ENCODE measurements at places on chromosomes 3 and 15.
A peak's percentile ranks its signal among the peaks of the same experiment; 100 is the strongest.

DNA sequence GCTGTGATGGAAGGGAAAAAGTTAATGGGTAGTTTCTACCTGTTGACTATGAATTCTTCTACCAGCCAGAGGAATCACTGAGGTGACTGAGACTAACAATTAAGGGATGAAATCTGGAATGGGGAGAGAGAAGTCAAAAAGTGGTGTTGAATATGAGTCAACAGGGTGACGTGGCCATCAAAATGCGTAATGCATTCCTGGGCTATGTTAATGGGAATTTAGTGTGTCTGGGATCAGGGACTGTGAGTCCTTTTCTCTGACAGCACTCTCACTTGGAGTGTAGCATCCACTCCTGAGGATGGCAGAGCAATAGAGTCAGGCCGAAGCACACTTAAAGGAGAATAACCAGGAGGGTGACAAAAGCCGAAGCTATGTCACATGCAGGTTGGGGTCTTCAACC lies 60.4 kb downstream of the MESD start:
- no peak for DNase-seq

GRCh38 chr3:32181796-32182195 lies 56.7 kb upstream of the CMTM8 start:
- no peak for DNase-seq

GRCh38 chr3:127455541-127456450 lies 134.7 kb downstream of the TPRA1 start:
- peak; percentile 39 for DNase-seq

DNA sequence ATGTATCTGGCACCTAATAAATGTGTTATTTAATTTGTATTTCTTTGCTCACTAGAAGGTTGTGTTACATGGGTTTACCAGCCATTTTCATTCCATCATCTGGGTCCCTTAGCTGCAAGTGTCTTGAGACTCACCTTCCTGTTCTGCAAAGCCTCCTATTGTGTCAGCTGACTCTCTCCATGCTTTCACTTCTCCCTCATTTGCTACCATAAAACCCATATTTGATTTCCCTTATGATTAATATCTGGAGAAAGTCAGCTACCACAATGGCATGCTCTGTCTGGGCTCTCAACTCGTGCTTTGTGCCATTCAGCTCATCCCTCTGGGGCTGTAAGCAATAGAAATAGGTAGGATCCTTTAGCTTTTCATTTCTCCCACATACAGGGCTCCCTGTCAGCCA lies 79.5 kb upstream of the EIF1B start:
- DNase-seq = no peak

DNA sequence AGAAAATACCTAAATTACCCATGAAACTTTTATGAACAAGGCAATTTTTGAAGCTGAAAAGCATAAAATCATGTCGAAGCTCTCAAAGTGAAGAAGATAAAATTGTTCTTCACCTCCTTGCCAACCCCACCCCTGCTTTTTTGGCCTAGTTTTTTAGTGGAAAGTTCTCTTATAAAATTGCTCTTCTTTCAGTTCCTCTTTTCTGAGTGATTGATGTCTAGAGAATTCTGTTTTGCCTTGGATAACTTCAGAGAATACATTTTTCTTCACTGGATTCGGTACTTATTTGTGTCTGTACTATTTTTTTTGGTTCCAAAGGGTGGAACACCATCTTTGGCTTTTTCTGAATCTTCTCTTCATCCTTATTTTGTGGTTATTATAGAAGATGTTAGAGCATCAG lies 25.0 kb upstream of the PYDC2 start:
- DNase-seq = no peak

- DNase-seq = no peak
Observed at GRCh38 chr15:62464705-62465104, 299.6 kb upstream of the C2CD4B start.

DNA sequence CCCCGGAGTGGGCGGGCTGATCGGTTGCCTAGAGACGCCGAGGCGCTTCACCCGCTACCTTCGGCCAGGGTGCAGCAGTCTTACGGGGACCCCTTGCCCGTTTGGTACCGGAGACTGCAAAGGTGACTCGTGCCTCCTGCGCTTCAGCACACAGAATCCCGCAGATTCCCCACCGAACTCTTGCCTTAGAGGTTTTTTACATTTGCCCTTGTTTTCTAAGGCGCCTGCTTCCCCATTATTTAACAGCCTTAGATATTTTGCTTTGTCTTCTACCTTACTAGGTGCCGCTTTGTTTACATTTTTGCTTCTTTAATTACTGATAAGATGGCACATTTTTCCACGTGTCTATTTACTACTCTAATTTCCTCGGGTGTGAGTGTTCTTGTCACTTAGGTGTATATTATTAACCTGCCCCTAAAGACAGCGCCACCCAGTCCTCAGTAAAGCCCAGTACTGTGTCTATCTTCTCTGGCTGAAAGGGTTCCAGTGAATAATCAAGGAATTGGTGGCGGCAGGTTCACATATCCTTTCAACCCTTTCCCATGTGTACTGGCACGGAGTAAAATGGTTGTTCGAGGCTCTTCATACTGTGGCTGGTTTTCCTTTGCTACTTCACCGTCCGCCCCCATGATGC lies 573 bp upstream of the CEP152 start:
- no peak for DNase-seq

DNA sequence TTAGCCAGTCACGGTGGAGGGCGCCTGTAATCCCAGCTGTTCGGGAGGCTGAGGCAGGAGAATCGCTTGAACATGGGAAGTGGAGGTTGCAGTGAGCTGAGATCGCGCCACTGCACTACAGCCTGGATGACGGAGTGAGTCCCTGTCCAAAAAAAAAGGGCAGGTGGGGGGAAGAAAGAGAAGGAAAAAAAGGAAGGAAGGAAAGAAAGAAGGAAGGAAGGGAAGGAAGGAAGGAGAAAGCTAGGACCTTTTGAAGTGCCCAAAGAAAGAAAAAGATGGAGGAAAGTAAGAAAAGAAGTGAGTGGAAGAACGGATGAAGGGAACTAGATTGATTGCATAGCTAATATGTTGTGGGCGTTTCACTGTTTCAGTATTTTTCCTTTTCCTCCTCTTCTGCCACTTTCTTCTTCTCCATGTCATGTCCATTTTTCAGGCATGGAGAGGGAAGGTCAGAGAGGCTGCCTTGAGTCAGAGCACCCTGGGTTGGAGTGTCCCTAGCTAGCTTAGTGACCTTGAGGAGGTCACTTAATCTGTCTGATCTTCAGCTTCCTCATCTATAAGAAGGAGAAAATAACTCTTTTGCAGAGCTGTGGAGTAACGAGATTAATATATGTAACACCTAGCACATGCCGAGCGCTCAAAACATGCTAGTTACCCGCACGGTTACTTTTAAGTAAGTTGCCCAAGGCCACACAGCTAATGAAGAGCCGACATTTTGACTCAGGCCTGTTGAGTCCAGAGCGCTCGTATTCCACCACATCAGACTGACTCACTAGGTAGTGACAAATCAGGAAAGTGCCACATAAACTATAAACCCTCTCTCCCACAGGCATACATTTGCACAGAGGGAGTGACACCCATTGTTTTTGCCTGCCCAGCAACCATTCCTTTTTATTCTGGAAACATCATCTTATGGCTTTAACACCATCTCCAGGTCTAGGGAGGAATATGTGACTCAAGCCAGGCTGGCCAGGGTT lies 42.2 kb downstream of the BHLHE40 start:
- DNase-seq = no peak

DNA sequence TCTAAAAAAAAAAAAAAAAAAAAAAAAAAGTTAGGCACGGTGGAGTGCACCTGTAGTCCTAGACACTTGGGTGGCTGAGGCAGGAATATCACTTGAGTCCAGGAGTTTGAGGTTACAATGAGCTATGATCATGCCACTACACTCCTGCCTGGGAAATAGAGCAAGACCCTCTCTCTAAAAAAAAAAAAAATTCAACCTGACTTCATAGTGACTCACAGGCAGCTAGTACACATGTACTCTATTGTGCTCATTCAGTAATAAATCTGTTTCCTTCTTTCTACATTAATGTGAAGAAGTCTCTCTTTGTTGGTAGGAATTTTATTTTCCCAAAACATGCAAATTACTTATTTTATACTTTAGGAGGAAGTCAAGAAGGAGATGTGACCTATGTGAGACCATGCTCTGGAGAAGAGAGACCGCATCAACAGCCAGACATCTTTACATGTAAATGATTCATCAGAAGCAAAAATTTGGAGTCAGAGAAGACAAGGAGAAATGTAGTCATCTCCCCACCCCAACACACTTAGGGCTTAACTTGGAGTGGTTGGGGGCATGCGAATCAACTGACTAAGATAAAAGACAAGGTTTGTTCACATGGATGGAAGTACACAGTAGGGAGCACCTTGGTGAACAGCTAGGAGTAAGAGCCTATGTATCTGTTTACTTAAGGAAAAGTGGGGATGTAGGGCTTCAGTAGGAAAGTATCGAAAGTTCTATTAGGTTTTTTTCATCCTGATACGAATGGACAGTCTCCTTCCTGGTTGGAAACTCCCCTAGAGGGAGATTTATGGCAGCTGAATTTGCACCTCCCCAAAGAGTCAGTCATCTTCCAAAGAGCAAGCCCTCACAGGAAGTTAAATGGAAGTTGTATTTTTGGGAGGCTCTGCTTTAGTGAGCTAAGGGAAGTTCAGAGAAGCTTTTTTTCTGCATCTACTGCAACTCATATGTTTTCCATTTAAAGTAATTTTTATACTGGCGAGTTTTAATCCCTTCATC lies 23.0 kb upstream of the NMD3 start:
- DNase-seq = no peak

DNA sequence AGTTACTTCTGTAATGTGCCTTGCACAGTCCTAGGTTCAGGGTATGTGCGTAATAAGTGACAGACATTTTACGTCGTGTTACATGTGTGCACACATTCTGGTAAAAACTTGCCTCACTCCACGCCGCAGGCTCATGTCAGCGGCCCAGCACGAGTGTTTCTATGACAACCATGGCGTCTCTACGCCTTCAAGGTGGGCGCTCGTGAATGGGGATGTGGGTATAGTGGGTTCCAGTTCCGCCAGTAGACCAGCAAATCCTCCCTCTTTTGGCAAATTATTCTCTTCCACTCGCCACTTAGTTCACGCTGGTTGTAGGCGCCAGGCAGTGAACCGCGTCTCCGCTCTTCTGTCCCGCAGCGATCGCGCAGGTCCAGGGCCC lies 40.3 kb downstream of the CHST14 start:
- DNase-seq = no peak

- no peak for DNase-seq
Observed at GRCh38 chr15:58873267-58873666, 60.2 kb downstream of the SLTM start.

GRCh38 chr3:151976211-151977050 lies 103.0 kb downstream of the SUCNR1 start:
- DNase-seq = no peak

- no peak for DNase-seq
Observed at GRCh38 chr3:113211330-113212149, at the start of gene BOC. TSS of gene BOC (plus strand) at chr3:113211557. CDS start at chr3:113249803, 38,246 bp downstream.

GRCh38 chr15:56175788-56176187 lies 67.9 kb downstream of the RFX7 start:
- no peak for DNase-seq

DNA sequence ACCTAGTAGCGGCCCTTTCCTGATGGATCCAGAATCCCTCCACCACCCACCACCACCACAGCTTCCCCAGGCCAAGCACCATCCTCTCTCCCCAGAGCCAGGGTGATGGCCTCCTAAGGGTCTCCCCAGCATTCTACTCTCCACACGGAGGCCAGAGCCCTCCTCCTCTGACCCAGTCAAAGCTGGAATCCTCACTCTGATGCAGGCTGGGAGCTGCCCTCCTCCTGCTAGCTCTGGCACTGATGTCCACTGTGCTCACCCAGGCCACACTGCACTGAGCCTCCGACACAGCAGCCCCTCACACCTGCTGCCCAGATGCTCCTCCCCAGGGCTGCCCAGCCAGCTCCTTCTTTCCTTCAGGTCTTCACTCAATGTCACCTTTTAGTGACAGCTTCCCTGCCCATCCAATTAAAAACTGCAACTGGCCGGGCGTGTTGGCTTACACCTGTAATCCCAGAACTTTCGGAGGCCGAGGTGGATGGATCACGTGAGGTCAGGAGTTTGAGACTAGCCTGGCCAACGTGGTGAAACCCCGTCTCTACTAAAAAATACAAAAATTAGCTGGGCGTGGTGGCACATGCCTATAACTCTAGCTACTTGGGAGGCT lies 21.0 kb downstream of the XXYLT1 start:
- no peak for DNase-seq

DNA sequence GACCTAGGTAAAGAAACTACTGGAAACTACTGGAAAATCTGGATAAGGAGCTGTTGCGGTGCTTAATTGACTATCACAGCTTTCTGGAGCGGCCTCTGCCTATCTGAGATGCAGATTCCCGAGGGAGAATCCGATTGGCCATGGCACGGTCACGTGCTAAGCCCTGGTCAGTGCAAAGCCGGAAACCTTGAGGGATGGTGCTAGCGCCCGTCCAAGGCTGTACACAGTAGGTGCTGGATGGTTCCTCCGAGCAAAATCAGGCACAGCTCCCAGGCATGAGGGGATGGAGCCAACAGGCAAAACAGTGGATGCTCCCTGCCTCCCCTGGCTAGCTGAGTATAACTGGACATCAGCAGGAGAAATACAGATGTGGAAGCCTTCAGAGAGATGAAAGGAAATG lies 238.7 kb upstream of the HES1 start:
- no peak for DNase-seq

- DNase-seq = no peak
Observed at GRCh38 chr3:159828542-159828943, 160.1 kb upstream of the IL12A start.

DNA sequence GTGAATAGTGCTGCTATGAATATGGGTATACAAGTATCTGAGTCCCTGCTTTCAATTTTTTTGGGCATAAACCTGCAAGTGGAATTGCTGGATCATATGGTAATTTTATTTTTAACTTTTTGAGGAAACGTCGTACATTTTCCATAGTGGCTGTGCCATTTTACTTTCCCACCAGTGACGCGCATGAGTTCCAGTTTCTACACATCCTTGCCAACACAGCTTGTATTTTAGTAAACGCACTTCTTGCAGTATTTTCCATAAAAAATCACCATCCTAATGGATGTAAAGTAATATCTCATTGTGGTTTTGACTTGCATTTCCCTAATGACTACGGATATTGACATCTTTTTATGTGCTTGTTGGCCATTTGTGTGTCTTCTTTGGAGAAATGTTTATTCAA lies 105.0 kb downstream of the NFKBIZ start:
- DNase-seq = no peak

- no peak for DNase-seq
Observed at GRCh38 chr3:17076940-17077605, 192.3 kb downstream of the PLCL2 start.

DNA sequence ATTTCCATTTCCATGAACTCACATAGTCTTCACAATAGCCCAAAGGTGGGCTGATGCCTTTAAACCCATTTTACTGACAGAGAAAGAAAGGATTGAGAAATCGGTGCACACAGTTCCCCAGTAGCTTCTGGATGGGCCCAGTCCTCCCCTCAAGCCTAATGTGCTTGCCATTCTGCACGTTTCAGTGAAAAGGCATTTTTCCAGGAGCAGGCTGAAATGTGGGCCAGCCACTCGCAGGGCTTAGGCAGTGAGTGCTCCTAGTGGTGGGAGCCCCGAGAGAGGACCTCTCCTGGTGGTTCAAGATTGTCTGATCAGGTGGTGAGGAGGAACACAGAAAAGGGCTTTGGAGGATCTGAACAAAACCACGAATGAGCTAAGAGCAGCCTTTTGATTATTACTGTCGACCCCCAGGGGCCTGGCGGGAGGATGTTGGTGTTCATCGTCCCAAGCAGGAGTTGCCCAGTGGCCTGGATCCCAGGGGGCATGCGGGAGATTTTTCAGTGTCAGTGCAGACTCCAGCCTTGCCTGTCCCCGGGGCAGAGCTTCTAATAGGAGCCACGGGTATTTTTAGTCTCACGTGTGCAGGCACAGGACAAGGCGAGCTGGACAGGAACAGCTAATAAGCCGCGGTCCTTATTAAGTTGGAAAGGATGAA lies 8.7 kb upstream of the KY start:
- no peak for DNase-seq

Data from stimulated activated CD8-positive, alpha-beta memory T cell treated with anti-CD3 and anti-CD28 coated beads, Interleukin-7, amount 100 ng/mL, for 48 hours (primary cell).